ENCODE measurements at places on chromosomes 13 and 19.

DNA sequence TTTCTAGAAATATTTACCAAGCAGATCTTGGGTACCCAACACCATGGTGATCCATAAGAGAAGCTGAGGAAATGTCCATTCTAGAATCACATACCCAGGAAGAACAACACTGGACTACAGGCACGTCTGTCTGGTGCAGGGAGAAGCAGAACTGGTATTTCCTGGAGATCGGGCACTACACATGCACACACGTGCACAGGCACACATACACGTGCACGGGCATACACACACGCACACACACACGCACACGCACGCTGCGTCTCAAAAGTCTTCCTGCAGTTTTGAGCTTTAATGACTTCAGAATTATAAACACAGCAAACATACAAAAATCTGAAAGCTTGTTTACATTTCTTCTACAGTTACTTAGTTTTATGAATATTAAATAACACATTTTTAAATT, 189.8 kb downstream of the DCLK1 start:
- DNase-seq: no peak

DNA sequence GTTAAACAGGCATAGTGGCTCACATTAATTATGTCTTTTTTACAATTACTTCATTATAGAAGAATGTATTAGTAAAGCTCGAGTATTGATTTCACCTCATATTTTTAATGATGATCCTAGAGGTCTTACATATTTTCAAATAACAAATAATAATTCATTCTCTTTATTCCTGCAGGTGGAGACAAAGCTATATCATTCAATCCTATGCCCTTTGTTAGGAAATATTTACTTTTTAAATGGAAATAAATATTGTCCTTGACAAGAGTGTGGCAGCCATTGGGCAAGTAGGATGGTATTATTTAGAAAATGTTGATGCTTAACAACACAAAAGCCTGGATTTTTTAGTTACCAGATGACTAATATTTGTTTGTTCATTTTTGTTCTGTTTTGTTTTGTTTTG, 127.6 kb downstream of the COG6 start:
- DNase-seq: no peak

DNA sequence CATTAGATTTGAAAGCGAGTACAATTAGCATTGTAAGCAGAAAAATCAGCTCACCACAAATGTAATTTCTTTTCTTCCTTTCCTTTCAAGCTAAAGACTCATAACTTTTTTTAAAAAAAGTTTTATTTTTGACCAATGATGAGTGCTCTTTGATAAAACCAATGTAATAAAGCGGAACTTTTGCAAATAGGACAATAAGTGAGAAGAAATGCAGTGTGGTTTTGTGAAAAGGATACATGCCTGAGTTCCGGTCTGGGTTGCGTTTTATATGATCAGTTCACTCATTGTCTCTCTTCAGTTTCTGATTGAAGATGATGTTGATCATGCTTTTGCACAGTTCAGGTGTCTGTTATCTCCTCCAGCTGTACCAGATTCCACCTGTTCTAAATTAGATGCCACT, 274.4 kb downstream of the KLF12 start:
- peak; percentile 50 for DNase-seq

GRCh38 chr13:109725297-109725696, 61.1 kb downstream of the IRS2 start:
- no peak for DNase-seq

GRCh38 chr13:75771818-75772217, 135.7 kb downstream of the LMO7 start:
- DNase-seq: no peak

DNA sequence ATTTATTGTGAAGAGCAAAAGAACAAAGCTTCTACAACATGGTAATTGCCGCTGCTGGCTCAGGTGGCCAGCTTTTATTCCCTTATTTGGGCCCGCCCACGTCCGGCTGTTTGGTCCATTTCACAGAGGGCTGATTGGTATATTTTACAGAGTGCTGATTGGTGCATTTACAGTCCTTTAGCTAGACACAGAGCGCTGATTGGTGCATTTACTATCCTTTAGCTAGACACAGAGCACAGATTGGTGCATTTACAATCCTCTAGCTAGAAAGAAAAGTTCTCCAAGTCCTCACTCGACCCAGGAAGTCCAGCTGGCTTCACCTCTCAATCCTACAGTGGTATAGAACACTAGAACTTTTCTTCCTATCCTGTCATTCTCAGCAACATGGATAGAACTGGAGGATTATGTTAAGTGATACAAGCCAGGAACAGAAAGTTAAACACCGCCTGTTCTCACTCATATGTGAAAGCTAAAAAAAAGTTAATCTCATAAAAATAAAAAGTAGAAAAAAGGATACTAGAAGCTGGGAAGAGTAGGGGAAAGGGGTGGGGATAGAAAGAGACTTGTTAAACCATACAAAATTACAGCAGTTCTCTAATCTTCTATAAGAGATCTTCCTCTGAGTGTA, 33.6 kb upstream of the FARP1 start:
- no peak for DNase-seq
